ENCODE measurements at places on chromosomes 7 and 10.

- DNase-seq = no peak
Measured at GRCh38 chr7:74033372-74034311, 5.7 kb downstream of the ELN start.

DNA sequence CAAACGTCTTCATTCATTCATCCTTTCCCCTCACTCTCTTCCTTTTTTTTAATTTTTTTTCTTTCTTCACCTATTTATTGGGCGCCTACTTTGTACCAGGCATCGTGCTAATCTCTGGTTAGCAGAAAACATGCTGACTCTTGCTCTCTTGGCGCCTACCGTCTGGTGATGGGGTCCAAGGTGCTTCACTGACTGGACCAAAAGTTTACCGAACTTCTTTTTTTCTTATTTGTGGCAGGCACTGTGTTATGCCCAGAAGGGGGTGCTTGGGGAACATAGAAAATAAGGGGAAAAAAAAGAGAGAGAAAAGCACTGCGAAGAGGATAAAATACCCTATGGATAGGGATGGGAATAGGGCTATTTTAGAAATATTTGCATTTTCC, 505 bp upstream of the FAM204A start:
- DNase-seq = no peak

GRCh38 chr7:3649678-3650440, 348.8 kb downstream of the SDK1 start:
- DNase-seq = no peak

DNA sequence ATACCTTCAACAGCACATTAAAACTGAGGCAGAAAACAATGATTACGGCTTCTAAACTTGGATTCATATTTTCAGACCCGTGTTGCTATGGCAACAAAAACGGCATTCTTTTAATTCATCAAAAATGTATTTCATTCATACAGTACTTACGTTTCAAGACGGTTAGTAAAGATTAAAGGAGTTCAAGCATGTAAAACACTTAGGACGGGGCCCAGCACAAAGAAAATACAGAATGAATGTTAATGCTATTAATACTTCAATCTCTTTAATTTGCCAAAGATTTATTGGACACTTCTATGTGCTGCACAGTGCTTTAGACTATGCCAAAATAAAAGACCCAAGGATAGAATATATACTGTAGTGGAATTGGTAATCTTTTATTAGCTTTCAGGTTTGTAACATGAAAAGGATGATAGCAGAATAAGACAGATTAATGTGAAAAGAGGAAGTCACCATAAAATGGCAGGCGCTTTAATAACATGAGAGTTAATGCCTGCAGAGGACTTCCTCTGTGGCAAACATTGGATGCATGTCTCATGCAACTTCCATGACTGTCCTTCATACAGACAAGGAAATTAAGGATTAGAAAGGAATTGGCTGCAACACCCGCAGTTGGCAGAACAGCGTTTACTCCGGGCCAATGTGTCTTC, 201.6 kb upstream of the KLF6 start:
- DNase-seq = no peak

DNA sequence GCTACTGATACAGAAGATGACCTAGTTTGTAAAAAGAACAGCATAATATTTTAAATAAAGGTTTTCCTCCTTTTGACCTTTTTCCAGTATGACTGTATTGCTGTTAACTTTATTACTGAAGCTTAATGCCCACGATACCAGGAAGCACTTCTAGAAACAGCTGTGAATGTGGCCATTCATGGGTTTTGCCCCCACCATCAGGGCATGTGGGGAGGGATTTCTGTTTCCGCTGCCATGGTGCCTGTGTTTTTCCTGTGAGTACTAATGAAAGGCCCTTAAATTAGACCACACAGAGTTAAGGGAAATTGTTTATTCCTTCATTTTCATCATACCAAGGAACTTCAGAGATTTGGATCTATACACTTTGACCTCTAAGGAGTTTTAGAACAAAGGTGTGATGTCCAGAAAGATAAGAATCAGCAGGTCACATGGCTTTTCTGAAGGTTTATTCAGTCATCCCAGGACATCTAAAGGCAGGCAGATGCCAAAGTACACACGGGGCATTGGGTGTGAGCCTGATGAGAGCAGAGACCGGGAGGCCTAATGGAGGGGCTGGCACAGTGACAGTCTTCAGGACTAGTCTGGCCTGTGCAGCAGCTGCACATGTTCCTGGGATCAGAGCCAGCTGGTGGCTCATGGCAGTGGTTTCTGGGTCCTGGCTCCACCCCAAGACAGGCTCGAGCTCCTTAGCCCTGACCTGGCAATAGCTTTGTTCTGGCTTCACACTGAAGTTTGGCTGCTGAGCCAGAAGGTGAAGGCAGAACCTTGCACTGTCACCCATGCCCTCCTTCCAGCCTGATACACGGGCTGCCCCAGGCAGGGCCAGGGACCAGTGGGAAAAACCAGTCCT, 190.9 kb downstream of the REEP3 start:
- DNase-seq = no peak

DNA sequence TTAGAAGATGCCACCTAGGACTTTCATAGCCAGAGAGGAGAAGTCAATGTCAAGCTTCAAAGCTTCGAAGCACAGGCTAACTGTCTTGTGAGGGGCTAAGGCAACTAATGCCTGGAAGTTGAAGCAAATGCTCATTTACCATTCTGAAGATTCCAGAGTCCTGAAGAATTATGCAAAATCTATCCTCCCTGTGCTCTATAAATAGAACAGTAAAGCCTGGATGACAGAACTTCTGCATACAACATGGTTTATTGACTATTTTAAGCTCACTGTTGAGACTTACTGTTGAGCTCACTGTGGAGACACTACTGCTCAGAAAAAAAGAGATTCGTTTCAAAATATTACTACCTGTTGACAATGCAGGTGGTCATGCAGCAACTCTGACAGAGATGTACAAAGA, 28.6 kb downstream of the TNS3 start:
- DNase-seq = no peak

DNA sequence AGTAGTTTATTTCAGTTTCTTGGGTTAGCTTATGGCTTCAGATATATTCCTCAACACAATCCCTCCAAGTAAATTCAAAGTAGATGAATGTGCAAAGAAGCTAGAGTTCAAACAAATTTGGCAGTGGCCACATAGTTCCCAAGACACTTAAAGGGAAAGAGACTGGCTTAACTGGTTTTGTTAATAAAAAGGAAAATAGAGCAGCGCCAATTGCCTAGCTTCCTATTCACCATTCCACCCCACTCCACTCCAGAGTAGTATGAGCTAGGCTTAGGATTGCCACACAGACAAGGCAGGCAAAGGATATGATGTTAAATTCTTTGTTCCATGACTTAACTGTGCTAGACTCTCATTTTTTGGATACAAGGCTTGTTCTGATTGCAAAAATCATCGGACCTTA, 2.0 kb downstream of the XRCC2 start:
- DNase-seq = no peak

- DNase-seq = no peak
Measured at GRCh38 chr10:24518981-24519597, 204.6 kb downstream of the ARHGAP21 start.

DNA sequence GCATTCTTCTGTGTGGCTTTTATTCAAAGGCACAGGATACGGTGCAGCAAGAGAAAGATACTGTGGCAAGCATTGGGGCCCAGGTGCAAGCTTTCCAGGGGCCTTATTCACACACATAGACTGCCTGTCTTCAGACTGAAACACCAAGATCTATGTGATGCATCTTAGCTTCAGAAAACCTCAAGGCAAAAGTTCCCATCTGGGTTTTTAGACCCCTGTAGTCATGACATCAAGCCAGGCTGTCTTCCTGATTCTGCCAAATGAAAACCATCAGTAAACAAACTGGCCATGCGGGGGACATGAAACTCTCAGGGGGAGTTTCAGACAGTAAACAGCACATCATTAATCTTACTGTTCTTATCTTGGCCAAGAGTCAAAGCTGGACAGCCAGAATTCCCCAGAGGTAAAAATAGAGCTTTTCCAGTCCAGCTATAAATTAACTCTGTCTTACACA, 9.8 kb downstream of the AGBL3 start:
- DNase-seq = no peak

- no peak for DNase-seq
Measured at GRCh38 chr10:3654496-3654895, 130.5 kb downstream of the KLF6 start.

DNA sequence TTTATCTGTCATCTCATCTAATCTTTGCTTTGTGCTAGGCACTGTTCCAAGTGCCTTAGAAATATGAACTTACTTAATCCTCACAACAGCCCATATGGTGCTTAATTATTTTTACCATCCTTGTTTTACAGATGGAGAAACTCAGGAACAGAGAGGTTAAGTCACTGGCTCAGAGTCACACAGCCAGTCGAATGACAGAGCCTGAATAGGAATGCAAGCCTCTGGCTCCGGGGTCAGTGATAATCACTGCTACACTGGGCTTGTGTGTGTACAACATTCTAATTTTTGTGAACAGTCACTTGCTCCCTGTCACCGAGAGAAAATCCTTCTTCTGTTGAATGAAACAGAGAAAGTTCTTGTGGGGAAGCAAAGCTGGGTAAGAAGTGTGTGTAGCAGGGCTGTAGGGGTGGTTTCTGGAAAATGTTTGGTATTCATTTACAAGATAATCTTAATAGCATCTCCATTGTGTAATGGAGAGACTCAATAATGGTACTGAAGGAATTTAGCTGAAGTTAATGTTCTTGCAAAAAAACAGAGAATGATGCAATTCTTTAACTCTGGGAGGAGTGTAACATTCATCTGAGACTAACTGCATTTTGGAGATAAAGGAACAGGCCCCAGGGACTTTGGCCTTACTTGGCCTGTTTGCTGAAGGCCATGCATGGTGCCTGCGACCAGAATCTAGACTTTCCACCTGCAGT, 290.6 kb downstream of the FRMD4A start:
- no peak for DNase-seq

GRCh38 chr10:68221196-68221595, 10.7 kb downstream of the ATOH7 start:
- DNase-seq = no peak

DNA sequence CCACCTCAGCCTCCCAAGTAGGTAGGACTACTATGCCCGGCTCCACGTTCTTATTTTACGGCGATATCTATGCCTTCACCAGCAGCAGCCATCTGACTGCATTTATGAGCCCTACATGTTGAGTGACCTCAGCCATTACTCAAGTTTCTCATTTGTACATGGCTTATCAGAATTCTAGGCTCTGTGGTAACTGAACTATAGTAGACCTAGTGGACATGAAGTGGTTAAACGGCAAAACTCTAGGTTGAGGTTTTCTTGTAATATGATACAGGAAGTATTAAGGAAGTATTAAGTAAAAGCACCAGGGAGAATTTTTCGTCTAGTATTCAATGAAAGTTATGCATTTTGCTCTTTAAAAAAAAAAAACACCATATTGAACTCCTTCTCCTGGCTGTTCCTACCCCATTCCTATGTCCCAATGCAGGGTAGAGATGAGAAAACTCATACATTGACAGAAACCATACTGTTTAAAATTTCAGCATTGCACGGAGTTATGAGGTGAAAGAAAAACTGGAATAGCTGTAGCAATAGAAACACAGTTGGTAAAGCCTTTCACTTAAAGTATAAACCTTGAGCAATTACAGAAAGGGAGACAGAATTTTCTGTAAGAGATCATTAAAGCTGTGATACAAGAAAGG, 39.8 kb upstream of the EPC1 start:
- no peak for DNase-seq

GRCh38 chr10:111875725-111876124, 307.8 kb downstream of the GPAM start:
- no peak for DNase-seq

- no peak for DNase-seq
Measured at GRCh38 chr7:76122516-76123239, 74.8 kb downstream of the MDH2 start.

GRCh38 chr7:126449611-126450268, 803.0 kb downstream of the GRM8 start:
- no peak for DNase-seq

GRCh38 chr7:2894118-2894940, 50.2 kb upstream of the GNA12 start:
- DNase-seq = peak; percentile 24

DNA sequence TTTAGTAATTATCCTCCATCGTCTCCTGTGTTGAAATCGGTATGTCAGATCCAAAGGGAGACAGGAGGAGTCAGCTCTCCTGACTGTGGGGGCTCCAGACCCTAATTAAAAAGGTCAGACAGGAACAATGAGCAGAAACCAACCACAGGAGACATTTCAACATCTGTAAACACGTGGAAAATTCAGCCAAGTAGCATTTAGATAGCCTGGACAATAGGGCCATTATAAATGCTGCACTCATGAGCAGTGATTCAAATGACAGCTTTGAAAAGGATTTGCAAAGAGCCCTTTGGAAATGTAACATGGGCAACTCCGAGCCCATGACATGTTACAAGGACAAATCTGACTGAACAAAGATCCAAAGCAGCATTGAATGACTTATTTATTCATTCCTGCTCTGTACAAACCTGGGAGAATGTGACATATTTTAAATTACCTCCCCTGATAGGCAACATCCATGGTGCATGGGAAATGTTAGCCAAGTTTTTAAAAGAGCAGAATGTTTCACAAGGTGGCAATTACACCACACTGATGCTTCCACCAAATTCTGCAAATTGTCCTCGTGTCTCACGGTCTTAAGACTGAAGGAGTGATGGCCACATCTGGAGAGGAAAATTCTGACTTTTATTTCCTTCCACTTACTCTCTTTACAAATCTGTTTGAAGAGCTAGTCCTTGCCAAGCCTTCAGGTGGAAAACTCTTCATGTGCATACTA, 113.3 kb upstream of the KMT2E start:
- DNase-seq = no peak

GRCh38 chr10:88333248-88333630, 249.9 kb downstream of the RNLS start:
- DNase-seq = no peak

DNA sequence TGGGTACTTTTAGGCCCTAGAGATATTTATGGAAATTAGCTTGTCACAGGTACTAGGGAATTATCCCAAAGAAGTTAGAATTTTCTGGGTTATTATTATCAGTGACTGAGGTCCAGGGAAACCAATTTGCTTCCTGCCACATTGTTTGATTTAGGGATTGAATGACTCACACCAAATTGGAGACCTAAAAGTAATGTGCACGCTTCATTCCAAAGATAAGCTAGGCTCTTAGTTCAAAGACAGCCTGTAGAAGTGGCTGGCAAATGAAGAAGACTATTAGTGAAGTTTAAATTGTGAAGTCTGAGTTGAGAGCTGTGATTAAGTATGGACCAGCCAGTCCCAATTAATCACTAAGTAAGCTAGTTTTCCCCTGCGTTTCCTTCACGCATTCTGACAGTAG, 188.1 kb upstream of the MYO3A start:
- DNase-seq = no peak

GRCh38 chr10:132396494-132397035, 435 bp upstream of the PWWP2B start:
- DNase-seq = no peak

- no peak for DNase-seq
Measured at GRCh38 chr10:6274040-6274439, 71.3 kb downstream of the PFKFB3 start.

All from activated CD8-positive, alpha-beta memory T cell treated with anti-CD3 and anti-CD28 coated beads for 4 hours (primary cell).